ENCODE measurements at places on chromosomes 1 and 21.

DNA sequence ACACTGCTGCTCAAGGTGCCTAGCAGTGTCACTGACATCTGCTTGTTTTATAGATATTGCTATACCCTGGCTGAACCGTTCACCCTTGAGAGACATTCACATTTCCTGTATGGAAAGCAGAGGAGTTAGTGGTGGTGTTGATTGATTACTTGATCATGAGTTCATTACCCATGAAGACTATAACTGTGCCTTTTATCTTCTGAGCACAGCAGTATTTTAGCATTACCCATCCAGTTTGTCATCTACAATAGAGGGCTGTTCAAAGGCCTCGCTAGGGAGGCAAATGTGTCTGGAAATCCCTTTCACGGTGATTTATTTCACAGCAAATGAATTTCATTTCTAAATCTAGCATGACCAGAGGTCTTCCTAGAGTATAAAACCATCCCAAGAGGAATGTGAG lies 160.0 kb downstream of the DNM3 start:
- DNase-seq = no peak

DNA sequence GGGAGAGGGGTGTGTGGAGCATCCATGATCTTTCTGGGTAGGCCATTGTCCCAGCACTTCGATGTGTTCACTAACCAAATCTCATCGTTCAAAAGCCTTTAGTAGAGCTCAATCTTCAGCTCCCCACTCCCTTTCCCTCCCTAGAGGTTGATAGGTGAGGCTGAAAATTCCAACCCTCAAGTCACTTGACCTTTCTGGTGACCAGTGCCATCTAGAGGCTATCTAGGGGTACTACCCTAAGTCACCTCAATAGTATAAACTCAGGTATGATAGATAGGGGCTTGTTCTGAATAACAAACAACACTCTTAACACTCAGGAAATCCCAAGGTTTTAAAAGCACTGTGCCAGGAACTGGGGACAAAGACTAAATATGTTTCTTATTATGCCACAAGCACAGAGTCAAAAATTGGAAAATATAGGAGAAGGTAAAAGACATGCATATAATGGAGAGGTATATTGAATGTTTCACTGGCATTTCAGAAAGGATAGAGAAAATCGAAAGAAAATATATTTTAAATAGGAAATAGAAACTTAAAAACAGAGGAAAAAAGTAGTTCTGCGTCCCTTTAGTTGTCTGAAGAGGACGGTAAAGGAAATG lies 42.9 kb upstream of the CD53 start:
- DNase-seq = peak; percentile 35

DNA sequence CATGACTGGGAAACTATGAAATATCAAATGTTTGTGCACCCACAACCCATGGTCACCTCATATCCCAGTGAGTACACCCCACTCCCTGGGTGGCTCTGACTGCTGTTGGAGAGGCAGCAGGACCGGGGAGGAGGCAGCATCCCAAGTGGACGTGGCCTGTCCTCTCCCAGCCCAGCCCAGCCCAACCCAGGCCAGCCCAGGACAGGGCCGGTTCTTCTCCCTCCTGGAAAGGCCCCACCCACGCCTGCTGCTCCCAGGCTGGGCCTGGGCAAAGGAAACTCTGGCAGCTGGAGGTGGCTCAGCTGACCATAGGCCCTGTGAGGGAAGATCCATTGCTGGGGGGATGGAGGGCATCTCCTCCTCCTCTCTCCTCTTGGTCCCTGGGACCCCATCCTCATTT lies 19.1 kb downstream of the MATN1 start:
- DNase-seq = no peak

DNA sequence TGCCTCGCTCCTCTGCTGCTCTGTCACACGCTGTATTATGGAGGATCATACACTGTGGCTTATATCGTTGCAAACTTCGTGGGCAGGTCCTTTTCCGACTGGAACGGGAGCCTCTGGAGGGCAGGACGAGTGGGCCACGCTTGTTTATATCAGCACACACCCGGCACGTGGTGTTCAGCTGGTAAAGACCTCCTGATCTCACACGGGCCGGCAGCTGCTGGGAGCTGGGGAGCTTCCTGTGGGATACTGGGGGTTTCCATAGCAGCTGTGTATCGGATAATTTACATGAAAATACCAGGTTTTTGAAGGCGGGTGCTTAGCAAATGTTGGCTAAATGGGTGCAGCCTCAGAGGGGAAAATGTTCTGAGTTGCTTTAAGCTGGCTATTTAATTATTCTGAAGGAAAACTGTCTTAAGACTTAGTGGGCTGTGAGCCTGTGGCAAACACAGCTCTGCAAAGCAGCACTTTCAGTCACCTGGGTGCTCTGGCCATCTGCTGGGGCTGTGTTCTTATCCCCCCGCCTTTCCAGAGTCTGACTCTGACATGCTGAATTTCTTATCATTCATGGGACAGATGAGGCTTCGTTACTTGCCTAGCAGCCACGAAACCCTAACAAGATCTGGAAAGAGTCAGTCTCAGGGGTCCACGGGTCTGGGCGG lies 103.6 kb upstream of the GCLM start:
- DNase-seq = no peak

GRCh38 chr1:31762726-31763670 lies 1.1 kb downstream of the ADGRB2 start:
- DNase-seq = peak; percentile 38

- no peak for DNase-seq
These were observed 44.8 kb downstream of the OLFML3 start for GRCh38 chr1:114024049-114024448.

DNA sequence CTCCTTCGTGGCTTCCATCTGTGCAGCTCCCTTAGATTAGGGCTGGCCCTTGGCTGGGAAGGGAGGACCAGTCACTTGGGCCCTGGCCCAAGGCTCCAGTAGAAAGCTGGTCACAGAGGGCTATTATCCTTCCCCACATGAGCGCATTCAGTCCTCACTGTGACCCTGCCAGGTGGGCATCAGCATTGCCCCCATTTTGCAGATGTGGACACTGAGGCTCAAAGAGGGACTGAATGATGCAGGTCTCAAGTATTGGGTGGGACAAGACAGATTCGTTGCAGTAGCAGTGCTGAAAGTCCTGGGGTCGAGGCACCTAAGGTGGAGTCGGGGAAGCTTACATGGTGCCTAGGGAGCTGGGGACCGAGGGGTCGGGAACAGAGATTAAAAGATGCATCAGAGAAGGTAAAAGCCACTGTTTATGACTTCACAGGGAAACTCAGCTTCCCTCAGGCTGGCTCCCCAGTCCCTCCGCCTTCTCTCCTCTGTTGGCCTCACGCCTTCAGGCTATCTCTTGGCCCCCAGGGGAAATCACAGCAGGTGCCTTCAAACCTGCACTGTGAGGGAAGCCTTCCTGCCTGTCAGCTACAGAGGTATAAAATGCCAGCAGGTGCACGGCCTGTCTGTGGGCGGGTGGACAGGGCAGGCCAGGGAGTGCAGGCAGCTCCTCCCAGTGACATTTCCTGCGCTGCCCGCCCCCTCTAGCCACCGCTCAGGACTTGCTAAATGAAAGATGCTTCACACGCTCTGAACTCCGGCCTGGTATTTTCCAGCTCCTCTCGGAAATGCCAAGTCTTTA lies 178.4 kb downstream of the GRIK3 start:
- DNase-seq = no peak

GRCh38 chr1:1776672-1777582 lies 1.3 kb downstream of the NADK start:
- no peak for DNase-seq

DNA sequence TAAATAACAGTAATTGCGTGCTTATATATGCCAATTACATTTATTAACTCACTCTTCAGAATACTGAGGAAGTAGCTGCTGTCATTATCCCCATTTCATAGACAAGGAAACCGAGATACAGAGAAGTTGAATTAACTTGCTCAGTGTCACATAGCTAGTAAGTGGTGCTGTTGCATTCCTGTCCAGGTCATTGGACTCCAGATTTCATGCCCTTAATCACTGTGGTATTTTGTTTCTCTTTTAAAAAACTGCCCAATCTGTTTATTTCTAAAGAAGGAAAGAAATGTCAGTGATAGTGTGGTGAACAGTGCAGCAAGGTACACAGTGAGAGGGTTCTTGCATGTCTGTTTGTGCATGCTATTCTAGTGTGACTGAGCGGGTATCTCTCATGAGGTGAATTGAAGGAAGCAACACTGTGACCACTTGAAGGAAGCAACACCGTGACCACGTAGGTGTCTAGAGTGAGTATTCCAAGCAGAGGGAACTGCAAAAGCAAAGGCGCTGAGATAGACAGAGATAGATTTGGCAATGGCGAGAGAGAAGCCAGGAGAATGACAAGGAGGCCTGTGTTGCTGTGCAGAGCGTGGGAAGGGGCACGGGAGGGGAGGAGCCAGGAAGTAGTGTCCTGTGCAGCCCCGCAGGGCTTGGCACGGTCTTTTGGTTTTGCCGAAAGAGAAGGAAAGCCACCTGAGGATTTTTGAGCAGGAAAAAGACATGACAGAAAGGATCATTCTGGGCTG lies 95.9 kb downstream of the CAMTA1 start:
- no peak for DNase-seq

GRCh38 chr1:86468501-86468977 lies at the start of gene CLCA1:
CLCA1 (plus strand) TSS chr1:86468927; CDS start chr1:86468972, 45 bp downstream.
- no peak for DNase-seq

DNA sequence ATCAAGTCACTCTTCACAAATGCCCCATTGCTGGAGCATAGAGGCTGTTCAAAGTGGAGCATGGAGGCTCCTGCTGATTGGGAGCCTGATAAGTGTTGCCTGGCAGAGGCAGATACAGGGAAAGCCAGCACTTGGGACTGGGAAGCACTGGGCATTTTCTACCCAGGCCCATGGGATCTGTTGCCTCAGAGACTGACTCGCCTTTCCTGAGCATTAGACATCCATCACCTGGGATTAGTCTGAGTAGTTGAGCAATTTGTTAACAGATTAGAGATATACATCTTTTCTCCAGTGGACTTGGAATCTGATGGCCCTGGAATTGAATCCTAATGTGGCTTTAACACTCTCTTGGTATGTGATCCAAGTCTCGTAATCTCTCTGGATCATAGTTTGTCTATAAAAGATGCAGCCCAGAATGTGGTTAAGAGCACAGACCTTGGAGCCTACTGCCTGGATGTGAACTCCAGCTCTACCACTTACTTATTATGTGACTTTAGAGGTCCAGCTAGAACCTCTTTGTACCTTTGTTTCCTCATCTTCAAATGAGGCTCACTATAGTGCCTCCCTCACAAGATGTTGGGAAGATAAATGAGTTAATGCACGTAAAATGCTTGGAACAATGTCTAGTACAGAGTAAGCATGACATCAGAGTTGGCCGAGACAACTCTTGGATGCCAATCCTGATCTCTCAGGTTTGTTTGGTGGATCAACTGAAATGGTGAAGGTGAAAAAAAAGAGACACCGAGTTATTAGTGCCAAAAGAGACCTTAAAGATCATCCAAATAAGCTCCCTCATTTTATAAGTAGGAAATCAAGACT lies 38.3 kb upstream of the NRDC start:
- DNase-seq = no peak

DNA sequence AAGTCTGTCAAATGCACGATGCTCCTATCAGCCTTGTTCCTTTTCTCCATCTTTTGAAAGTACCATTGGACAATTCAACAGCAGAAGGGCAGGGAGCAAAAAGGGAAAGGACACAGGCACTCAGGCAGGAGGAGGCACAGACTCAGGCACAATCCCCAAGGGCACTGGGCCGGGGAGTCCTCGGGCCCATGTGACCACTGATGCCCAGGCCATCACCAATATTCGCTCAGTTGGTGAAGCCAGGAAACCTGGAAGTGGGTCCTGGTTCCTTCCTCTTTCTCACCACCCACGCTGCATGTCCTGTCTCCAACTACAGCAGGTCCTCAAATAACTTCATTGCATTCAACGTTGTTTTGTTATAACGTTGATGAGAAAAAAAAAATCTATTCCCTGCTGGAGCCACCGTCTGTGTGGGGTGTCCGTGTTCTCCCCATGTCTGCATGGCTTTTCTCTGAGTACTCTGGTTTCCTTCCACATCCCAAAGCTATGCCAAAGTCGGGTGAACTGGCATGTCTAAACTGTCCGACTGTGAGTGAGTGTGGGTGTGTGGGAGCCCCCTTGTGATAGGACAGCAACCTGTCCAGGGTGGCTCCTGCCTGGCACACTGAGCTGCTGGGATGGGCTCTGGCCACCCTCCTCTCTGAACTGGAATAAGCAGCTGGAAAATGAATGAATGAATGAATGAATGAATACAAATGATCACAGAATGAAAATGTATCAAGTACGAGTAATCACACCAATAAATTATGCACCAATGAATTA lies 12.5 kb downstream of the NID1 start:
- DNase-seq = no peak

- no peak for DNase-seq
These were observed 144.2 kb upstream of the SOD1 start for GRCh38 chr21:31515253-31515652.

- peak; percentile 10 for DNase-seq
These were observed 68.7 kb upstream of the MPC2 start for GRCh38 chr1:168005529-168005928.

DNA sequence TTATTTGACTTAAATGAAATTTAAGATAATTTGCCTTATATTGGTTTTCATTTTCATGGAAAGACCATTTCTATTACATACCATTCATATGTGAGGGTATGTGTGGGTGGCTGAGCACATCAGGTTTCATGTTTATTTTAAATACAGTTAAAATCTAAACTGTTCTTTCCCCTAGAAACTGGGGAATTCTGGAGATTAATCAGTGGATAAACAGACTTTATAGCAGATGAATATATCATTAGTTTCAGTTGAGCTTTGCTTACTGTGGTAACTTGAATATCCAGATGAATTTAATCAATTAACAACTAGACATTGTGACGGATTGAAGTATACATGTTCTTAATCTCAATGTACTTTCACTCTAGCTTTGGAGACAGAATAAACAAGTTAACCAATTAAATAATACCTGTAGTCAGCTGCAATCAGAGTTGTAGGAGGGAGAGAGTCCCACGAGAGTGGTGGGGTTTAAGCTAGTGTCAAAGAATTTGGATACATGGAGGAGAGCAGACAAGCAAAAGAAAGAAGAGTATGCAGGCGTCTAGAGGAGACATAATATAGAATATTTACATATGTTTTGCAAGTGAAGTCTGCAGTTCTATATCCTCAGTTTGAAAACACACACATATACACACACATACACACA lies 97.6 kb downstream of the PDE4B start:
- DNase-seq = no peak

GRCh38 chr1:200909757-200910239 lies 15.1 kb downstream of the INAVA start:
- DNase-seq = no peak

DNA sequence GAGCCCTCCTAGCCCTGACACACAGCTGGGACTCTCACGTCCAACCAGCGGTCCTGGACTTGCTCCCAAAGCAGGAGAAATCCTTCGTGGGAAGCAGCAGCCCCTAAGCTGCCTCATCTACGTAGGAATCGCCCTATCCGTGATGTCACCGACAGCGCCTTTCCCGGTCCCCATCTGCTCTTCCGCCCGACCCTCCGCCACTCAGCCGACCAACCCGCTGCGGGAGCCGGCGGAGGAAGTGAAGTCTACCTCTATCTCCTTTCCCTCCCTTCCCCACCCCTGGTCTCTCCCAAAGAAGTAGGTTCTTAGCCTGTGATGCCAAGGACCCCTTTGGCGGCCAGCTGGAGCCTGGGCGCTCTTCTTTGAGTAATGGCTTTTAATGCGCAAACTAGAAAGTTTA lies 272.1 kb downstream of the FAM72C start:
- DNase-seq = no peak

GRCh38 chr1:178310685-178311105 lies 186.1 kb downstream of the CLEC20A start:
- peak; percentile 86 for DNase-seq

- DNase-seq = no peak
These were observed 49.9 kb upstream of the TRABD2B start for GRCh38 chr1:48047116-48047515.

- no peak for DNase-seq
These were observed 26.2 kb downstream of the UMODL1 start for GRCh38 chr21:42097274-42097673.

GRCh38 chr1:247833601-247834000 lies 8.1 kb downstream of the OR11L1 start:
- DNase-seq = no peak
